ENCODE measurements at places on chromosomes 13 and 19.
A peak's percentile ranks its signal among the peaks of the same experiment; 100 is the strongest.

DNA sequence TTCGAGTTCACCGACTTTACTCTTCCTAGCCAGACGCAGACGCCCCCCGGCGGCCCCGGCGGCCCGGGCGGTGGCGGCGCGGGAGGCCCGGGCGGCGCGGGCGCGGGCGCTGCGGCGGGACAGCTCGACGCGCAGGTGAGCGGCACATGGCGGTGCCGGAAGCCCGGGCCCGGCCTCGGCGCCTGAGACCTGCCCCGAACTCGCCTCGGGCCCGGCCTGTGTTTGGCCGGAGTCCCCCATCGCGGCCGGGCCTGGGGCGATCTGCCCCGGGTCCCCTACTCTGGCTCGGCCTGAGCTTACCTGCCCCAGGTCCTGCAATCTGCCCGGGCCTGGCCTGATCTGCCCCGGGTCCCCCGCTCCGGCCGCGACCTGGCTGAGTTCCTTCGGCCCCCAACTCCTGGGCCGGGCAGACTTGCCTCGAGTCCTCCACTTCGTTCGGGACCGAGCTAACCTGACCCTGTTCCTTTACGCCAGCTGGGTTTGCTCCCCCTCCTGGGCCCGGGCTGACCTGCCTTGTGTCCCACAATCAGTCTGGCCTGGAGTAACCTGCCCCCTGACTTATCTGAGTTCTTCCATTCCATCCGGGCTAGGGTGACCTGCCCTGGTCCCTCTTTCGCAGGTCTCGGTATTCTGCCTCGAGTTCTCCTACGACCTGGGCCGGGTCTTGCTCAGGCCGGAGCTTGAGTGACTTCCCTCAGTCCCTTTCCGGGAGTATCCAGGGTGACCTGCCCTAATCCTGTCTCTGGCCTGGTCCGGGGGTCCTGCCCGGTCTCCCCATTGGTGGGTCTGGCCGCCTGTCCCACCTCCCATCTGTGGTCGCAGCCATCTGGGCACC is 764 bp downstream of the UPF1 start:
- peak; percentile 62 for DNase-seq

DNA sequence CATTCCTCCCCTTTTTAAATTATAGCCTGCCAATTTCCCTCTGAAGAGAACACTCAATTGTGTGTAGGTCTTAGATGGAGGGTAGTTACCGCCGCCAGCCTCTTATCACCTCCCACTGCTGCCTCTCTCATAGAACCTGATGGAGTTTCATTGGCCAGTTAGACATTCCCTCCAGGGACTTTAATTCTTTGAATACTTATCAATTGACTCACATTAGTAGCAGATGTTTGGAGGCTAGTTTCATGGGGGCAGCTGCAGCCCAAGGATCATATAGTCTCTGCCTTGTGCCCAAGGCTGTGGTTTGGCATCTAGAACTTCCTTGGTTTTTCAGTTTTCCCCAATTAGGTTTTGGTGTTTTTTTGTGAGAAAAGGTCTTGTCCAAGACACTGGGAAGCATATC is 318.9 kb upstream of the HTR2A start:
- no peak for DNase-seq

DNA sequence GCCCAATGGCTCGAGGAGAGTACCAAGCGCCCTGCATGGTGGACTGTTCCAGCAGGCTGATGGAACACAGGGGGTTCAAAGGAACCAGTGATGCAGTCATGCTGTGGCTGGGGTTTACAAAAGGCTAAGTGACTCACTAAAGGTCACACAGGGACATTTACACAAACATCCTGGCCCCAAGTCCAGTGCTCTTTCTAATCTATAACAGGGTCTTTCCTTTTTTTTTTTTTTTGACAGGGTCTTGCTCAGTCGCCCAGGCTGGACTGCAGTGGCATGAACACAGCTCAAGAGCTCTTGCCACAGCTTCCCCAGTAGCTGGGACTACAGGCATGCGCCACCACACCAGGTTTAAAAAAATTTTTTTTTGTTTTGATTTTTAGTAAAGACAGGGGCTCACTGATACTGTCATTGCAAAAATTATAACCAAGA is 2.8 kb upstream of the SLC25A15 start:
- no peak for DNase-seq

DNA sequence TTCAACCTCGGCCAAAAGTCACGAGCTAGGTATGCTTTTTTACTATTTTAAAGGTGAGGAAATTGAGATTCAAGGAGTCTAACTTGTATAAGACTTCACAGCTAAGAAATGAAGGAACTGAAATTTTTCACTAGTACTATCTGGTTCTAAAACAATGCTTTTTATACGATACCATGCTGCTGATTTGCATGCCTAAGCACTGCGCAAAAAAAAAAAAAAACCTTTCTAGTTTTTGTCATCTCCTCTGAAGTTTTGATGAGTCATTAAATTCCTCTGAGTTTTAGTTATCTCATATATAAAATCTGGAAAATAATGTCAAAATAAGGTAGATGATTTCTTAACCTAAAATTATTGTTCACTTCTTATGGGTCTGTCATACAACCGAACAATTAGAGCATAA is 28.0 kb upstream of the UFM1 start:
- no peak for DNase-seq

DNA sequence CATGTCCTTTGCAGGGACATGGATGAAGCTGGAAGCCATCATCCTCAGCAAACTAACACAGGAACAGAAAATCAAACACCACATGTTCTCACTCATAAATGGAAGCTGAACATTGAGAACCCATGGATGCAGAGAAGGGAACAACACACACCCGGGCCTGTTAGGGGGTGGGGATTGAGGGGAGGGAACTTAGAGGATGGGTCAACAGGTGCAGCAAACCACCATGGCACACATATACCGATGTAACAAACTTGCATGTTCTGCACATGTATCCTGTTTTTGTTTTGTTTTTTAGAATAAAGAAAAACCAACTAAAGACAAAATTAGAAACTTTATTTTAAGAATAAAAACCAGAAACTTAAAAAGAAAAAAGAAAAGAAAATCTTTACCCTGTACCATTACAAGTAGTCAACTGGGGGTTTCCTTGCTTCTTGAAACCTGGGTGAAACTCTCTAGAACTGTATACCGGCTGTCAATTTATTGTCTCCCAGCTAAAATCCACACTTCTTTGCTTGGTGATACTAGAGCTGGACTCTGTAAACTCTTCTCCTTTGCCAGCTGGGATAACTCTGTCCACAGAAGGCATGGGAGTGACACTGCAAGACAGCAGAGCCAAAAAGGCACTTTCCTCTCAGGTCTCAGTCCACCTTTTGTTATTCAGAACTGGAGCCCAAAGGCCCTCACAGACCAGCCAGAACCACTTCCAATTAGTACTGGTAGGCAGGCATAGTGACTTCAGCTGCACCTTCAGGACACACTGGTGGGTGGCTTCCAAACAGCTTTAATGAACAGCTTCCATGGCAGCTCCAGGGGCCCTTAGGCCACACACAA is 9.0 kb downstream of the MICU2 start:
- no peak for DNase-seq

DNA sequence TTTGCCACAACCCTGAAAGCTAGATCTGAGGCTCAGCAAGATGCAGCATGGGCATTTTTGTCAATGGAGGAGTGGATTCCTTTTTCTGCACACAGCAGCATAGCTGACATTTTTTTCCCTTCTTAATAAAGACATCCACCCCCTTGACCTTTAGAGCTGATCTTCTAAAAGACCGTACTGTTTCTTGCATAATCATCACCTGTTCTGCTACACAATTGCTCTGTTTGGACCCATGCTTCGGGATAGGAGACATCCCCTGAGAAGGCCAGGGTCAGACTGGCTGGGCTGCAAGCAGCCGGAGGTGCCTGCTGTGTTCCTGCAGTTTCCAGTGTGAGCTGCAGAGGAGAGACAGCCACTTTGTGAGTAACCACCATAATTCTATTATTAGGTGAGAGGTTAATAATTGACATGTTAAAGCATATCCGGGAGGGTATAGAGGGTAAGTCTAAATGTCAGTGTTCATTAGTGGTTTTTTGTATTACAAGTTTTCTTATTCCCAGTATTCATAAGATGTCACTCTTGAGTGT is 108.5 kb upstream of the C1QTNF9B start:
- DNase-seq, result peak; percentile 69

DNA sequence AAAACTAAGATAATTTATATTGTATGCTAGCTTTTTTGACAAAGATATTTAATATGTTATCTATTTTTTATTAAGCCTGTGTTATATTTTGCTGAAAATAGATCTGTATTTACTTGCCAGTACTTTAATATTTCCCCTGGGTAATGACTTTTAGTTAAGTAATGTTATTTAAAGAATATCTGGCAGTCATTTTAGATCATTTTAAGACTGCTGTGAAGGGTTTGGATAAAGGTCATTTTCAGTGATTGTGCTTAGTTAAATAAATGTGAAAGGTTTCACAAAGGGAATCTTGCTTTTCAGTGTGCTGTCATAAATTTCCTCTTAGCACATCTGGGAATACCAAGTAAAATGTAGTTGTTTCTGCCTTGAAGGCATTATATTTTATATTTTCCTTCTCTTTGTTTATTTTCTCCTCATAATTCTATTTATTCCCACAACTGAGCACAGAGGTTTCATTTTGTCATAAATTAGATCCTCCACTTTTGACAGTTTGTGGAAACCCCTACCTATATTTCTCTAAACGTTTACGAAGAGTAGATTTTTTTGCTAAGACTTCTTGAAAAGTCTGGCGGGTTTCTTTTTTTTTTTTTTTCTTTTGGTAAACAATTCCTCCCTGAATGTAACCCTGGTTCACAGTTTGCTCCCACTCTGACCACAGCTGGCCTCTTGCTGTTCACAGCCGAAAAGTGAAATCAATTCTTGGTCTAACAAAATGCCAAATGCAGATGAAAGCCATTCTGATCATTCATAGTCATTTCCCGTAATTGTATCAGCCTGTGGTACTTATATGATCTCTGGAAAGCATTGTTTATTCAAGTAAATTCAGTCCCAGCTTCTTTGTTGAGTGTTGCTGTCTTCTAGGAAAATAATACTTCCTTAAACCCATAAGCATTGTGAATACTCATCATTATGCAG is 87.8 kb downstream of the MAB21L1 start:
- no peak for DNase-seq

DNA sequence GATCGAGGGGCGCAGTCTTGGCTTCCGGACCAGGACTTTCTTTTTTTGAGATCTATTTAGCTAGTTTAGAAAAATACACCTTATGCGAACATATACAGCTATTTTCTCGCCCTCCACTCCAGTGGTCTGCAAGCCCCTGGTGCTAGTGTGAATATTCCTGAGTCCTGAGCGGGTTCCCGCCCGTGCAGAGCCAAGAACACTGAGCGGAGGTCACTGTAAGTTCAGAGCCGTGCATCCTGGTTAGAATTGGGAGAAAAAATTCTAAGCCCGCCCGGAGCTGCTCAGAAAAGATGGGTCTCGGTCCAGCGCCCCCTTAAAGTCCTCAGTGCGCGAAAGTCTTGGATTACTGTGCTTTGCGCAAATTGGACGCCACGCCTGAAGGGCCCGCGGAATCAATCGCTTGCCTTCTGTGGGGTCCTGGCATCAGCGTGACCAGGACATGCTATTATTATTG is 117.7 kb downstream of the KCNRG start:
- no peak for DNase-seq

- DNase-seq, result no peak
Measured at GRCh38 chr19:3151563-3152418, 16.0 kb downstream of the GNA15 start.

GRCh38 chr19:54420383-54421168 is 5.3 kb downstream of the TTYH1 start:
- DNase-seq, result no peak

DNA sequence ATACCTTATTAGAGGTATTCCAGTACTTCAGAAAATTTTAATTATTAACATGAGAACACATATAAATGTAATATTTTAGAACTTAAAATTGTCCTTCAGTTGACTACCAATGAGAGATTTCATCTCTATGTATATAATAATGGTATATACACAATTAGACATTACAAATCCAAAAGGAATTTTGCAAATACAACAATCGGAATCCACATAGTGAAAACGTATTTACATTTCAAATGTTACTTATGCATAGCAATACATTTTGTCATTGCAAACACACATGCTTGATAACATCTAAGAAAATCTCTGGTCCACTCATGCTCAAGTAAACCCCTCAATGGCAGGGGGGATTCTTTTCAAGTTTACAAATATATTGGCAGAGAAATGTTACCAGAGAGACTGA is 2345.2 kb downstream of the PCDH9 start:
- no peak for DNase-seq

DNA sequence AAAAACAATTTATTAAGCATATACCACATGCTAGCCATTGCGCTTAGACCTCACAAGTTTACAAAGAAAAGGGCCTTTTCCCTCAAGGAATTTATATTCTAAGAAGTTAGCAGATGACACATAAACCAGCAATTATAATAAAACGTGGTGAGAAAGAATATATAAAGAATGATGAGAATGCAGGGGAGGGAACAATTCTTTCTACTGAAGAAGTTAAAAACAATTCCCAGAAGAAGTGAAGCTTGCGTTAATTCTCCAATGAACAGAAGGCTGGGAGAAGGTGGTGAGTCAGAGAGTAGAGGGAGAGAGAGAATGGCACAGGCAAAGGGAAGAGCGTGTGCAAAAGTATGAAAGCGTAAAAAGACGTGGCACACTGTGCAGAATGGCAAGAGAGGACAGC is 69.5 kb upstream of the ZDHHC20 start:
- no peak for DNase-seq

DNA sequence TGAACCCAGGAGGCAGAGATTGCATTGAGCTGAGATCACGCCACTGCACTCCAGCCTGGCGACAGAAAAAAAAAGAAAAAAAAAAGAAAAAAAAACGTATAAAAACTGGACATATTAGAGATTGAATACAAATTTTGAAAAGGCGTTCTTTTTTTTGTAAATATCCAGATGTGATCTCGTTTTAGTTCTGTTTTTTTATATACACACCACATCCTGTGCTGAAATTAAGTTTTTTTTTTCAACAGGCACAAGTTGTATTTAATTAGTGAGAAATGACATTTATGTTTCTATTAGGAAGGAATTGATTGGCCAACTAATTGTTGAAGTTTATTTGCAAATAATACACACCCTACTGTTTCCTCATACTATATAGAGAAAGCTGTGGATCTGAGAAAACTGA is 3.6 kb downstream of the CDADC1 start:
- DNase-seq, result no peak

- DNase-seq, result no peak
Measured at GRCh38 chr13:52812941-52813340, 35.5 kb downstream of the PCDH8 start.

DNA sequence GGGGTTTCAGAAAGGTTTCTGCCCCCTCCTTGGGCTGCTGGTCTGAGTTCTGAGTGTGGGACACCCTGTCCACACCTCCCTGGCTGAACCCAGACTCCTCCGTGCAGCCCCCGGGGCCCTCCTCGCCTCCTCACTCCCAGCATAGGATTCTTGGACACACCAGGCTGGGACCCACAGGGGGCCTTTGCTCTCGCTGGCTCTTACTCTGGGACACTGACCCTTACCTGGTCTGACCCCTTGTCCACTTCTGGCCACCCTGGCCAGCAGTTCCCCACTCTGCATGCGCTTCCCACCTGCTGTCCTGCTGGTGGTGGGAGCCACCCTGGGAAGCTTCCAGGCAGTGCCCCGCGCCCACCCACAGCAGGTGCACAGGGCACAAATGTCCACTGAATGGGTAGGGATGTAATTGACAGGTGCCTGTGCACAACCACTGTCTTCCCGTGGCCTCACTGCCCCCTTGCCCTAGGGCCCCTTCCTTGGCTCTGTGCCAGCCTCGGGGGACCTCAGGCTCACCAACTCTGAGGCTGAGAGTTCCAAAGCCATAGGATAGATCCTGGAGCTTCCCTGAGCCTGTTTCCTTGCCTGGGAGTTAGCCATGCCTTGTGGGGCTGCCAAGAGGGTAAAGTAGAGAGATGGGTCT is 7.0 kb upstream of the SLC25A42 start:
- DNase-seq, result no peak

- no peak for DNase-seq
Measured at GRCh38 chr19:44076325-44076724, 4.4 kb downstream of the ZNF284 start.
